Fibroblast of lung (primary cell): ENCODE measurements at places on chromosomes 4 and X. TPM values are rescaled to one million over a fixed set of nuclear protein-coding genes. Genes with fewer than 3 reads are reported as not detected.
A peak's percentile ranks its signal among the peaks of the same experiment; 100 is the strongest.

Gene IL9R
- not detected in 2 replicates for total RNA-seq

Gene PDGFC
- total RNA-seq = 67.3 and 103 TPM in 2 replicates

Gene CXCL8
- total RNA-seq = 1.3 TPM in 2 replicates

Gene DGAT2L6
- total RNA-seq = not detected in 2 replicates

Gene REELD1
- total RNA-seq = not detected in 2 replicates

Gene TMSB15C
- 2.6 and 4.1 TPM in 2 replicates for total RNA-seq

Gene RHOH
- total RNA-seq = not detected in 2 replicates

Gene KIF4A
- 1.8 and 5.6 TPM in 2 replicates for total RNA-seq

Gene STATH
- not detected in 2 replicates for total RNA-seq

Gene ATP8A1
- total RNA-seq = 1.5 and 4.8 TPM in 2 replicates

Gene HS3ST1
- not detected in 2 replicates for total RNA-seq

Gene FABP2
- not detected in 2 replicates for total RNA-seq

Gene USP17L5
- total RNA-seq = not detected in 2 replicates

- no peaks in the 10 kb centered on the region for H3K27me3 ChIP-seq
- H3K27ac ChIP-seq = no peak overlapping the region
- DNase-seq = no peak
- H3K36me3 ChIP-seq = no peaks in the 10 kb centered on the region
- no peak overlapping the region for H3K4me3 ChIP-seq
- no peaks in the 10 kb centered on the region for H3K4me1 ChIP-seq
Observed at GRCh38 chrX:42948723-42949657, 171.0 kb upstream of the PPP1R2C start.

GRCh38 chr4:157754410-157754809 lies 418.4 kb downstream of the GASK1B start:
- no peak for DNase-seq
- no peaks in the 10 kb centered on the region for H3K27me3 ChIP-seq
- no peak overlapping the region for H3K27ac ChIP-seq
- H3K4me1 ChIP-seq = no peaks in the 10 kb centered on the region
- no peak overlapping the region for H3K4me3 ChIP-seq

- H3K27ac ChIP-seq = no peak within 1 kb of the TSS
- no peaks in the 10 kb centered on the region for H3K27me3 ChIP-seq
- H3K4me1 ChIP-seq = no peaks in the 10 kb centered on the region
Observed at GRCh38 chrX:30577362-30577991, at the start of gene TASL. Gene TASL, minus strand, starts transcription at chrX:30577766. Its CDS starts 17,411 bp downstream, at chrX:30560355.

GRCh38 chr4:57658188-57658587 lies 548.0 kb upstream of the IGFBP7 start:
- no peaks in the 10 kb centered on the region for H3K36me3 ChIP-seq
- H3K27me3 ChIP-seq = no peaks in the 10 kb centered on the region
- H3K4me1 ChIP-seq = no peaks in the 10 kb centered on the region
- H3K27ac ChIP-seq = no peak overlapping the region
- H3K4me3 ChIP-seq = no peak overlapping the region

- H3K4me1 ChIP-seq = peaks cover 4% of the 10 kb centered on the region
- no peak overlapping the region for H3K4me3 ChIP-seq
- no peaks in the 10 kb centered on the region for H3K36me3 ChIP-seq
- peak; percentile 20 for DNase-seq
- no peak overlapping the region for H3K27ac ChIP-seq
Observed at GRCh38 chrX:7119950-7120877, 27.3 kb upstream of the STS start.

DNA sequence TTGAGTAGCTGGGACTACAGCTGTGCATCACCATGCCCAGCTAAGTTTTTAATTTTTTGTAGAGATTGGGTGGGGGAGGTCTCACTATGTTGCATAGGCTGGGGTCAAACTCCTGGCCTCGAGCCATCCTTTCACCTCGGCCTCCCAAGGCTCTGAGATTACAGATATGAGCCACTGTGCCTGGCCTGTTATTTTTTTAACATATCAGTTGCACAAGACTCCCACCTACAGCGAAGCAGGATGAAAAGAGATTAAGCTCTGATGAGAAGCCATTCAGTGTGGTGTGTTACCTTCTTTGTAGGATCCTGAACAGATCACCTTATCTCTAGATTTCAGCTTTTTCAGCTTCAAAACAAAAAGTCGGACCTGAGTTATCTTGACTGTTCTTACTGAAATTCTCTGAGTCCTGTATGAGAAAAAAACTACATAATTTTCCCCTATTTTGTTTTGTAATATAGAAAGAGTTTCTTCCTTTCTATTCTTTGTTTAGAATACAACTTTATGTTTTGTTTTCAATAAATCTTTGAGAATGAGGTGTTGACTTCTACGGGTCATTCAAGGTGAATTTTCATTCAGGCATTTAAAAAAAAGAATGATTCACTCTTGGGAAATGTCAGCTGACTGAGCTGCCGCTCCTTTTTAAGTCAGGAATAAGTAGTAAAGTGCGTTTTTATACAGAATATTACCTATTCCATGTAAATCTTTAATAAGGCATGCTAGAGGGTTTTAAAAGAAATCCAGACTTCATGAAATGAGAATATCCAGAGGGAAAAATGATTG lies 134.6 kb downstream of the ARSF start:
- H3K36me3 ChIP-seq = no peaks in the 10 kb centered on the region
- H3K4me1 ChIP-seq = peaks cover 2% of the 10 kb centered on the region
- H3K4me3 ChIP-seq = peak overlapping the region; percentile 10
- no peaks in the 10 kb centered on the region for H3K27me3 ChIP-seq
- peak; percentile 61 for DNase-seq
- H3K27ac ChIP-seq = peak overlapping the region; percentile 30

DNA sequence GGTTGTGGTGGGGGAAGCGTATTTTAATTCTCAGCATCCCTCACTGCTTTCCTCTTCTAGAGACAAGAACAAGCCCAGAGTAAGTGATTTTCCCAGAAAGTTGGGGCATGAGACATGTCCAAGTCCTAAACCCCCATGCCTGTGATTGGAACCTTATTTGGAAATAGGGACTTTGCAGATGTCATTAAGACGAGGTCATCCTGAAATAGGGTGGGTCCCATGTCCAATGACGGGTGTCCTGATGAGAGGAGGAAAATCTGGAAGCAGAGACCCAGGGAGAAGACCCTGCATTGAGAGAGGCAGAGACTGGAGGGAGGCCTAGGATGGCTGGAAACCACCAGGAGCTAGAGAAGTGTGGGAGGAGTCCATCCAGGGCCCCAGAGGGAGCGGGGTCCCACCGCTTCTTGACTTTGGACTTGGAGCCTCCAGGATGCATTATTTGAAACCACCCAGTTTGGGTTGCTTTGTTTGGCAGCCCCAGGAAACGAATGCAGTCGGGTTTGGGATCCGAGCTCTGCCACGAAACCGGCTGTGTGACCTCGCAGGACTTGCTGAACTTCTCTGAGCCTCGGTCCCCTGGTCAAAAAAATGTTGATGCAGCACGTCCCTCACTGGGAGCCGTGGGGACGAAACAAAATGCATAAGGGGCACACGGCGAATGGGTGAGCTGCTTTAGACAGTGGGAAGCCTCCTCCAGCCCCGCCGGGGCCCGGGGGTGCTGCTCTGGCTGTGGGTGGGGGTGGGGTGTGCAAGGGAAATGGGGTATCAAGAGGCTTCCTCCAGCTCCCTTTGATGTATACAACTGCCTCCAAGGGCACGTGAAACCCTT lies 113.9 kb downstream of the CPZ start:
- H3K27me3 ChIP-seq = no peaks in the 10 kb centered on the region
- H3K4me3 ChIP-seq = no peak overlapping the region
- H3K36me3 ChIP-seq = no peaks in the 10 kb centered on the region
- H3K4me1 ChIP-seq = no peaks in the 10 kb centered on the region
- H3K27ac ChIP-seq = no peak overlapping the region

DNA sequence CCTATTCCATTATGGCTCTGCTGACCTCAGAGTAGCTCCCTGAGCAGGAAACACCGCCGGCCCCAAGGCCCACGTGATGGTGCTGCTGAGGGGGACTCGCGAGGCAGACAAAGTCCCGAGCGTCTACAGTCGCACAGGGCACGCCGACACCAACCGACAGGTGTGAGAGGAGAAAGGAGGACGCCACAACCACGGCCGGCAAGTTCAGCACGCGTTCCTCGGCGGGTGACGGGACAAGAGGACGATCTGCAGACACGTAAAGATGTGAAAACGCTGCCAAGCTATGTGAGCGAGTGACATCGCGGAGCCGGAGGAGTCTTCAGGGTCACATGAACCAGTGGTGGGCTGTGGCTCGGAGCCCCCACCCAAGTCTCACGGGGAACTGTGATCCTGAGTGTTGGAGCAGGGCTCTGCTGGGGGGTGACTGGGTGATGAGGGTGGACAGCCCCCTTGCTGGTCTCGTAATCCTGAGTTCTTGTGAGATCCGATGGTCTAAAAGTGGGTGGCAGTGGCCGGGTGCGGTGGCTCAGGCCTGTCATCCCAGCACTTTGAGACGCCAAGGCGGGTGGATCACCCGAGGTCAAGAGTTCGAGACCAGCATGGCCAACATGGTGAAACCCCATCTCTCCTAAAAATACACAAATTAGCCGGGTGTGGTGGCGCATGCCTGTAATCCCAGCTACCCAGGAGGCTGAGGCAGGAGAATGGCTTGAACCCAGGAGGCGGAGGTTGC lies 34.0 kb downstream of the PPP2R3B start:
- DNase-seq = no peak
- H3K27me3 ChIP-seq = no peaks in the 10 kb centered on the region
- no peaks in the 10 kb centered on the region for H3K36me3 ChIP-seq
- H3K27ac ChIP-seq = no peak overlapping the region
- no peak overlapping the region for H3K4me3 ChIP-seq

GRCh38 chr4:73692701-73693100 lies 47.7 kb upstream of the CXCL8 start:
- H3K27ac ChIP-seq = no peak overlapping the region
- no peaks in the 10 kb centered on the region for H3K4me1 ChIP-seq
- no peaks in the 10 kb centered on the region for H3K36me3 ChIP-seq
- no peaks in the 10 kb centered on the region for H3K27me3 ChIP-seq
- DNase-seq = no peak

- DNase-seq = no peak
- no peak overlapping the region for H3K4me3 ChIP-seq
- no peaks in the 10 kb centered on the region for H3K36me3 ChIP-seq
- H3K27ac ChIP-seq = no peak overlapping the region
- H3K27me3 ChIP-seq = no peaks in the 10 kb centered on the region
Observed at GRCh38 chr4:171348090-171348489, 465.1 kb upstream of the GALNTL6 start.

DNA sequence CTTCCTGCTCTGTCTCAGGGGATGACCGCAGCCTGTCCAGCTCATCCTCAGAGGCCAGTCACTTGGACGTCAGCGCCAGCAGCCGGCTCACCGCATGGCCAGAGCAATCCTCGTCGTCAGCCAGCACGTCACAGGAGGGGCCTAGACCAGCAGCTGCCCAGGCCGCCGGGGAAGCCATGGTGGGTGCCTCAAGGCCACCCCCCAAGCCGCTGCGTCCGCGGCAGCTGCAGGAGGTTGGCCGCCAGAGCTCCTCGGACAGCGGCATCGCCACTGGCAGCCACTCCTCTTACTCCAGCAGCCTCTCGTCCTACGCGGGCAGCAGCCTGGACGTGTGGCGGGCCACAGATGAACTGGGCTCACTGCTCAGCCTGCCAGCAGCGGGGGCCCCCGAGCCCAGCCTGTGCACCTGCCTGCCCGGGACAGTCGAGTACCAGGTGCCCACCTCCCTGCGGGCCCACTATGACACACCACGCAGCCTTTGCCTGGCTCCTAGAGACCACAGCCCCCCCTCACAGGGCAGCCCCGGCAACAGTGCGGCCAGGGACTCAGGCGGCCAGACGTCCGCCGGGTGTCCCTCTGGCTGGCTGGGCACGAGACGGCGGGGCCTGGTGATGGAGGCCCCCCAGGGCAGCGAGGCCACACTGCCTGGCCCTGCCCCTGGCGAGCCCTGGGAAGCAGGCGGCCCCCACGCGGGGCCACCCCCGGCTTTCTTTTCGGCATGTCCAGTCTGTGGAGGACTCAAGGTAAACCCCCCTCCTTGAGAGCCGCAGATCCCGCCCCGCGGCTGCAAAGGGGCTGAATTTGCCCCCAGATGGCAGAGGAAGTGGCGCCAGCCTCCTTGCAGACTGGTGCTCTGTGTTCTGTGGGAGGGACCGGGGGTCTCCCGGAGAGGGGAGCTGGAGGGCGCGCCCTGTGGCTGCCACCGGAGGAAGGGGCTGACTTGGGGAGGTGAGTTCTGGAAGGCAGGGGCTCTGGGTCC lies 29.9 kb downstream of the DOK7 start:
- peaks cover 24% of the 10 kb centered on the region for H3K27me3 ChIP-seq
- no peak overlapping the region for H3K4me3 ChIP-seq
- no peaks in the 10 kb centered on the region for H3K4me1 ChIP-seq
- DNase-seq = peak; percentile 13

DNA sequence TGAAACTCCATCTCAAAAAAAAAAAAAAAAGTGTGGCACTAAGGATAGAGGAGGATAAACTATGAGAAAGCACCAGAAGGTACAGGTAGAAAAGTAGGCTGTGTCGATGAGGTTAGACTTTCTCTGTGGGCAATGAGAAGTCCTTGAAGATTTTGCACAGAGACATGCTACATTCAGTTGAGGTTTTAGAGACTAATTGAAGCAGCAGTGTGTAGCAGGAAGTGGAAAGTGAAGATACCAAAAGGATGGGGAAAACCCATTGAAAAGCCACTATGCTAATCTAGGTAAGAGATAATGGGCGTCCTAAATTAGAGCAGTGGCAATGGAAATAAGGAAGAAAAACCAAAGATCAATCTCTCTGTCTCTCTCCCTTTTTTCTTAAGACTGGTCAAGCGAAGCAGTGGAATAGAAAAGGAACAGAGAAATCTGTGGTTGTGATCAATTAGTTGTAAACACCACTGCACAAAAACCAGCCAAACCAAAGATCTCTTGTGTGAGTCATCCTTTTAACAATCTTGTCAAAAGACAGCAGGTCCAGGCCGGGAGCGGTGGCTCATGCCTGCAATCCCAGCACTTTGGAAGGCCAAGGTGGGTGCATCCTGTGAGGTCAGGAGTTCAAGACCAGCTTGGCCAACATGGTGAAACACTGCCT lies 3.5 kb downstream of the SPINK2 start:
- no peak overlapping the region for H3K27ac ChIP-seq
- H3K4me1 ChIP-seq = no peaks in the 10 kb centered on the region
- H3K4me3 ChIP-seq = no peak overlapping the region
- H3K27me3 ChIP-seq = peaks cover 21% of the 10 kb centered on the region
- DNase-seq = no peak
- H3K36me3 ChIP-seq = no peaks in the 10 kb centered on the region

- no peak overlapping the region for H3K27ac ChIP-seq
- no peak overlapping the region for H3K4me3 ChIP-seq
- H3K36me3 ChIP-seq = no peaks in the 10 kb centered on the region
- DNase-seq = peak; percentile 9
- H3K4me1 ChIP-seq = no peaks in the 10 kb centered on the region
Observed at GRCh38 chr4:42480717-42481116, 83.4 kb downstream of the SHISA3 start.

DNA sequence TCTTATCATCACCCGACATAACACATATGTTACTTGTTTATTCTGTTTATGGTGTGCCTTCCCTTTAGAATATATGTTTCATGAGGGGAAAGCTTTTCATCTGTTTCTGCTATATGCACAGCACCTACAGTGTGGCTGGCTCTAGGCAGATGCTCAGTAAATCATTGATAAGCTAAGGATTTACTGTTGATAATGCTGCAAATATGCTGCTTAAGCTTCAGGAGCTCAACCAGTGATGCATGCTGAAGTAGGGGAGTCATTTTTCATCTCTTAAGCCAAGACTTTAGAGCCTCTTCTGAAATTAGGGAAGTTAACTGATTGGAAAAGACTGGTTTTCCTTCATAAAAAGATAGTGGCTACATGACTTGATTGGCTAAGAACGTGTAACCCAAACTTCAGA lies 16.4 kb downstream of the FAT4 start:
- H3K4me1 ChIP-seq = no peaks in the 10 kb centered on the region
- no peak overlapping the region for H3K27ac ChIP-seq
- no peak overlapping the region for H3K4me3 ChIP-seq
- DNase-seq = peak; percentile 9
- no peaks in the 10 kb centered on the region for H3K36me3 ChIP-seq
